ENCODE measurements at places on chromosomes 12 and 14.

DNA sequence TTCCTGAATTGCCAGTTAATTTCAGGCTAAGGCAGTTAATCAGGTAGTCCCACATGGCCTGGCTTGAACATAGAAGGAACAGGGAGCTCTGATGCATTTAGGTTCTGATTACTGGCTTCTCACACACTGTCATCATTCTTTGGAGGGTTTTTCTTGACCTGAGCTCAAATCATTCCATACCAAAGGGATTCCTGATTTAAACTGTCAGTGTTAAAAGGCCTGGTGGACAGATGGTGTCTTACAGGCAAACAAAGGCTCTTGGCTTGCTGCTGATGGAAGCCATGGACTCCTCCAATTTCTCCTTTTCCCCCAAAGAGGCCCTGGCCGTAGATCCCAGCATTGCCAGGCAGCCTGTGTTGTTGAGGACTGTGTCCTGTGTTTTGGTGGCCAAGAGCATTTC, 30.2 kb downstream of the CACNA1C start:
- no peak for DNase-seq

- DNase-seq = no peak
Observed at GRCh38 chr12:46406352-46407027, 33.9 kb upstream of the SLC38A2 start.

- peak; percentile 50 for DNase-seq
Observed at GRCh38 chr12:47818467-47819137, 1.1 kb downstream of the HDAC7 start.

- no peak for DNase-seq
Observed at GRCh38 chr12:22008196-22008595, 37.8 kb upstream of the CMAS start.

GRCh38 chr12:124036657-124037109, 63.7 kb downstream of the ZNF664 start:
- DNase-seq = peak; percentile 58

GRCh38 chr12:117119592-117120198, 20.5 kb upstream of the TESC start:
- DNase-seq = peak; percentile 22

DNA sequence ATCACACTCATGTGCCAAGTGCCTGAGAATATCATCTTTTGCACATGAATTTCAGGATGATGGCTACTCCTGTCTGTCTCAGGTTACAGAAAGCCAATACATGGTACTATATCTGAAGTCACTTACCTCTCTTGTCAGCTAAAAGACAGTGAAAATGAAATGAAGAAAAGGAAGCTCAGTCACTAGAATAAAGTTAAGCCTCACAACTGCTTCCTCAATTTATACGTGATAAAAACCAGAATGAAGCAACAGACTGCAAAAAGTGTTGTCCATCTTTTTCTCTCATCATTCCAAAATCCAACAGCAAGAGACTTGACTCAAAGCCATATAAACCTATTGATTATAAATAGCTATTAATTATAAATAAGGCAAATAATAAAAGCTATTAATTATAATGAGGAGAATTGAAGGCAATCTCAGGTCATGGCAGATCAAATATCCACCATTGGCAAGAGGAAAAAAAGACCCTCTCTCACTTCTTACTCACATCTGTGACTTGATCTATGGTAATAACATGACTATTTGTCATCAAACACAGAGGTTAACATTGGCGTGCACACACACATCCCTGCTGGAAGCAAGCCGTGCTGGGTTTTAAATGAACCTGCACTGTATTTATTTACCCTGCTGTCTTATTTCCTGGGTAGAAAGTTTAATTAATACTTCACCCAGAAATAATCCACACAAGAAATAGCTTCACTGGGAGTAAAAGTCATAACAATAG, 10.0 kb downstream of the NIN start:
- DNase-seq = no peak

GRCh38 chr12:110869026-110869425, 22.2 kb downstream of the CCDC63 start:
- no peak for DNase-seq

- no peak for DNase-seq
Observed at GRCh38 chr12:79162948-79163347, 298.4 kb downstream of the SYT1 start.

DNA sequence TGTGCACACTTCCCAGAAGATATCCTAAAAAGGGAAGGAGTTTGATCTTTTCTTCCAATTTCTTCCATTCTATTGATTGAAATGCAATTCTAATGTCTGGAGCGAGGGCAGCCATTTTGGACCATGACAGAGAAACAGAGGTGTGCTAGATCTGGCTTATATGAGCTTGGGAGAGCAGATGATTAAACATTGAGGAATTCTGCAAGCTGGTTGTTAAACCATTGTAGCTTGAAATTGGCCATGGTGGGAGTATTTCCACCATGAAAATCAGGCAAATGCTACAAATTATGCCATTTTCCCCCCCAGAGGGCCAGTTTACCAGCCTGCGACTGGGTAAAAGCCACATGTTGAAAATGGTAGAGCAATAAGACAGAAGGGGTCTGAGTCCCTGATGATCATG, 155.0 kb downstream of the PAWR start:
- DNase-seq = no peak

DNA sequence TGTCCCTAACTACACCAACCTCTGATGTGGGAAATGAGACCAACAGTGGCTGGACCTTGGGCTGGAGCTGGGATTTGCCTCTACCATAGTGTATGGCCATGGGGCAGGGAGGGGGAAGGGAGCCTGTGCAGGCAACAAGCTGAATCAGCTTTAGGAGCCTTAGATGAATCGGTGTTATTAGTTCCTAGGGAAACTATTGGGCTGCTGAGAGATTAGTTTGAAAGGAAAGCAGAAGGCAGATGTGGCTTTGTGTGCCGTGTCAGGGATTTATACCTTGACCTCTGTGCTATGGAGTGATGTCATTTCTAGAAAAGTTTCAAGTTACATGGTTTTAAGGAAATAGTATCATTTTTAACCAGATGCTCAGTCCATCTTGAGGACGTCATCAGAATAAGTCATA, 19.5 kb upstream of the GAS2L3 start:
- DNase-seq = no peak

DNA sequence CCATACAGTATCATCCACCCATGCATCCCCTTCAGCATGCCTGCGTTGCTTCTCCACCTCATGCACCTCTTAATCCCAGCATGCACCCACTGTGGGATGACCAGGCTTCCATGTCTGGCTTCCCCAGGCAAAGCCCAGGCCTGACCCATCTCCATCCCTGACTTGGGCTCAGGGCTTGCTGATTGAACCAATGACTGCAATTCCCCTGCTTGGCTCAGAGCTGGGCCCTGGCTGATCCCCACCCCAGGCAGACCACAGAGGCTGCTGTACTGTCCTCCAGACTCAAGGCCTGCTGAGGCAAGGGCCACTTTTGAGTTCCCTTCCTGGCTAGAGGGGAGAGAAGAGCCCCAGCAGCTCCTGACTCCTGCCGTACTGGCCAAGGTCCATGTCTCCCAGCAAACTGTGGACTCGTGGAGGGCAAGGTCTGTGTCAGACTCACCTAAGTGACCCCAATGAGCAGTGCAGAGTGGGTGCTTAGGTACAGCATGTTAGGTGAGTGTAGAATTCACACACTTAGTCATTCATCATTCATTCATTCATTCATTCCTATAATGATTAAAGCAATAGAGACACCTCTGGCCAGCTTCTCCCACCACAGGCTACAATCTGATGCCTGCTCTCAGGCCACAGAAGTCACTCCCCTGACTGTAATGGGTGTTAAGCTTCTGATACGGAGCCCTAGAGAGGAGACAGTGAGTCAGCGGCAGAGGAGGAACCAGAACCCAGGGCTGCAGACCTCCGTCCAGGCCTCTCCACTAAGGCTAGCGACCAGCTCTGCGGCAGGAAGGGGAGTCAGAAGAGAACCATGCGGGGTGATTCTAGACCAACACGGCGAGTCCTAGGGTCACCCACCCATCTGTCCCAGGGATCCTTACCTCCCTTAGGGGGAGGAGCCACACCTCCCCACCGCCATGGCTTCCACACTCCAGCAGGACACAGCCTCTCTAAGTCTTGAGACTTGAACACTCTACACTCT, 2.9 kb downstream of the BEGAIN start:
- no peak for DNase-seq

DNA sequence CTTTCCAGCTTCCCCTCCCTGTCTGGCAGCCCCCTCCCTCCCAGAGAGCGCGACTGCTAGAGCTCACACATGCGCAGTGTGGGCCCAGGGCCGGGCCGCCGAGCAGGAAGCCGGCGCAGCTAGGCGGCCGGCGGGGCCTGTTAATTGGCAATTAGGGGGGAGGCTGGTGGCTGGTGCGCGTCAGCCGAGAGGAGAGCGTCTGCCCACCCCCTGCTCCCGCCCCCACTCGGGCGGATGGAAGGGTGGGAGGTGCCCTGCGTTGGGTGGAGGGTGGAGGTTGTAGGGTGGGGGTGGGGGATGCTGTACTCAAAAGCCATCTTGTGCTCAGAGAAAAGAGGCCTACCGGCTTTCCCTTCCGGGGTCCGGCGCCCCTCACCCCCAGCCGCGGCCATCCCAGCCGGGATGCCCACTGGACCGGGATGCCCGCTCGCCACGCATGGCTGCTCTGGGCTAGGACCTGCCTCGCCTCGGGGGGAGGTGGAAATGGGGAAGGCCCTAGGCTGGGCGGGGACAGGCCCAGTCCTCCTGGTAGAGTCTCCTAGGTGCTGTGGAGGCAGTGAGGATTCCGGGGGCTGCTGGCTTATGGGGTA, 9.2 kb downstream of the HOXC8 start:
- DNase-seq = peak; percentile 69

GRCh38 chr12:122668268-122668667, 34.9 kb downstream of the HCAR2 start:
- DNase-seq = no peak

- DNase-seq = no peak
Observed at GRCh38 chr12:60052483-60052882, 456.7 kb downstream of the SLC16A7 start.

DNA sequence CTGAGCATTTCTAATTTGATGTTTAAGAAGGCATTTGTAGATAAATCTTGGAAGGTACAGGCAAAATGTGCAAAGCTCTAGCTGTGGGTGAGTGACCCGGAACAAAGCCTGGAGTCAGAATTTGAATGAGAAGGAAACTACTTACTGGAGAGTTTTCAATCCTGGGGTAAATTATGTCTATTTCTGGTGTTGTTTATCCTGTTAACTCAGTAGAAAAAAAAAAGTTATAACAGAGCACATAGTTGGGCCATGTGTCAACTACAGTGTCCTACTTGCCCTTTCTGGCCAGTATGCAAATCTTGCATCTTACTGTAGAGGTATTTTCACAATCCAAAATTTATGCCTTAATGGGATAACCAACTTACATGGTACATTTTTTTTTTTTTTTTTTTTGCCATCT, 182.3 kb downstream of the SYNE2 start:
- no peak for DNase-seq

DNA sequence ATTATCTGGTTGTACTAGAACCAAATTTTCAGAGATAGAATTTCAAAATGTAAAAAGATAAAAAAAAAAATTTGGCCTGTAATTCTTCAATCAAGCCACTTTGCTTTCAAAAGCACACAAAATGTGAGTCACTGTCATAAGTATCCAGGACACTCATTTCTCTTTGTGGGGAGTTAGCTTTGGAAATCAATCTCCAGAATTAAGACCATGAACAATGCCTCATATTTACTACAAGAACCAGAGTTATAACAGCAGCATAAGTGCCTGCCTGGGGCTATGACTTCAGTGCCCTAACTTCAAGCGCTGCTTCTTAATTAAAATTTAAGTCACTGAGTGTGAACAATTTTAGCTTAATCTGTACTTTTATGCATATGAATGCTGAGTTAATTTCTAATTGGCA, 162.1 kb downstream of the C12orf42 start:
- DNase-seq = no peak

- DNase-seq = no peak
Observed at GRCh38 chr12:42638697-42639096, 49.2 kb upstream of the PRICKLE1 start.

- DNase-seq = no peak
Observed at GRCh38 chr14:79493081-79493645, 718.1 kb downstream of the DIO2 start.

DNA sequence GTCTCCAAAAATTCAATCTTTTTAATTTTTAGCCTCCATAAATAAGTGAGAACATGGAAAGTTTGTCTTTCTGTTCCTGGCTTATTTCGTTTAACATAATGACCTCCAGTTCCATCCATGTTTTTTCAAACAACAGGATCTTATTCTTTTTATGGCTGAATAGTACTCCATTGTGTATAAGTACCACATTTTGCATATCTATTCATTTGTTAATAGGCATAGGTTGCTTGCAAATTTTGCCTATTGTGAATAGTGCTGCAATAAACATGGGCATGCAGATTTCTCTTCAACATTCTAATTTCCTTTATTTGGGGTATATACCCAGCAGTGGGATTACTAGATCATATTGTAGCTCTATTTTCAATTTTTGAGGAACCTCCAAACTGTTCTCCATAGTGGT, 16.1 kb upstream of the PAH start:
- no peak for DNase-seq

DNA sequence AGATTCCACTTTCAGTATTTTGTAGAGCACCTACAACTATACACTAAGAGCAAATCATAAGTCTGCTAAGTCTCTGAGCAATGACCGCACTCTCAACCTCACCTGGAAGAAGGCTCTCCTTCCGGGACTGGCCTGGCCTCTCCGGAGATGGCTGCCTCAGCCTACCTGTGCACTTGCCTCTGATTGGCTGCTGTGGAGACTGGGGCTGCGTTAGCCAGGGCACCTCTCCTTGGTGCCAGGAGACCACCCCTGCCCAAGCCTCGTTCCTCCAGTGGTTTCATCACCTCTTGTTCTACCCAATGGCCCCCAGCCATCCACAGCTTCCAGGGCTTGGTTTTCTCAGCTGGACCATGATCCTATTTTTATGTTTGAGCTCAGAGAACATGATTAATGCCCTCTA, 64.7 kb upstream of the JDP2 start:
- DNase-seq = no peak

DNA sequence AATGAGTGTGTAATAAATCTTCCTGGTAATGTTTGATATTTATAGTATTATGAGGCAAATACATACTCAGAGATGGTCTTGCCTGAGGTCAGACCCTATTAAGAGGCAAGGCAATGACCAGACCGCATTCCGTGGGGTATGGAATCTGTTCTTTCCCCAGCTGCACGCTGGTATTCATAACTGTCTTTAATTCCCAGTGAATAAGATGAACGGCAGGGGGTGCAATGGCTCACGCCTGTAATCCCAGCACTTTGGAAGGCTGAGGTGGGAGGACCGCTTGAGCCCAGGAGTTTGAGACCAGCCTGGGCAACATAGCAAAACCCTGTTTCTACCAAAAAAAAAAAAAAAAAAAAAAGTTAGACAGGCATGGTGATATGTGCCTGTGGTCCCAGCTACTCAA, 44.6 kb downstream of the ERO1A start:
- DNase-seq = no peak

DNA sequence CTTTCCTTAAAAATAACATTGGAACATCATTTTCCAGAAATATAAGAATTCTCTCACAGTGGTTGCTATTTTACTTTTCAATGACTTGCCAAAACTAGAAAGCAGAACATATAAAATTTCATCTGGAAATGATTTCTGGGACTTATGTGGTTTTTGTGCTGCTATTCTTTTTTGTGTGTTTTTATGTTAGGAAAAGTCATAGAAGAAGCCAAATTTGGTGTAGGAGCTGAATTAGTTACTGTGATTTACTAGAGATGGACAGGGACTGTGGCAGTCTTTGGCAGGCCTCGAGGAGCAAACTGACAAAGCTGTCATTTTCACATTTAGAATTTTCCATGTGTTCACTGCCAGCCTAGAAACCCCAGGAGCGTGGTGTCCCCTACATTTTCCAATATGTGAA, 38.3 kb upstream of the LDHB start:
- DNase-seq = no peak

GRCh38 chr12:109203480-109203879, 87.1 kb downstream of the ACACB start:
- no peak for DNase-seq

- no peak for DNase-seq
Observed at GRCh38 chr12:121871467-121871866, 12.8 kb upstream of the HPD start.

Measured in stimulated activated CD4-positive, alpha-beta T cell treated with anti-CD3 and anti-CD28 coated beads, Interleukin-2, amount 100 ng/mL, for 24 hours (primary cell).